ENCODE measurements at places on chromosomes 1 and 21.

GRCh38 chr1:61435226-61435625, 289.7 kb downstream of the TM2D1 start:
- DNase-seq: no peak

DNA sequence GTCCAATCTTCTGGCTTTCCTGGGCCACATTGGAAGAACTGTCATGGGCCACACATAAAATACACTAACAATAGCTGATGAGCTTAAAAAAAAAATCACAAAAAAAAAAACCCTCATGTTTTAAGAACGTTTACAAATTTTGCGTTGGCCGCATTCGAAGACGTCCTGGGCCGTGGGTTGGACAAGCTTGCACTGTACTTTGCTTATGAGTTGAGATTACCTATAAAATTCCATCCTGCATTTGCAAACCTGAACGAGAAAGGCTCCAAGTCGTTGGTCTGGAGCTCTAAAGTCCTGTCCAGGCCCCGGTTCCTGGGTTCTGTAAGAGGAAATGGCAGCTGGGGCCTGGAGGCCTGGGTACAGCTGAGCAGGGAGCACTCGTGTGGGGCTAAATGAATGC, 51.4 kb downstream of the KIAA1614 start:
- no peak for DNase-seq

DNA sequence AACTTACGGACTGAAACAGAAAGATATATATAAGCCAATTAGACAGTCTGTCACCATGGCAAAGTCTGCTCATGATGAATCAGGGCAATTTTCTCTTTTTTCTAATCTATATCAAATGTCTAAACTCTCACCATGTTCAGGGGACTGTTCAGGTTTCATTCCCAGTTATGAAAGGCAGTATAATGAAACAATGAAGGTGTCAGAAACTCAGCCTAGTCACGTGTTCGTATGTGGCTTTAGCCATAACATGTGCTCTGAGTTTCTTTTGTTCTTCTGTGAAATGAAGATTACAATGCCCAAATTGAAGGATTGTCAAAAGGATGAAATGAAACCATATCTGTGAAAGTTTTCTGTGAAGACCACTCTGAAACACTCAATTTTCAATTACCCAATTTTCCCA, 392.9 kb downstream of the DSCAM start:
- DNase-seq: no peak

DNA sequence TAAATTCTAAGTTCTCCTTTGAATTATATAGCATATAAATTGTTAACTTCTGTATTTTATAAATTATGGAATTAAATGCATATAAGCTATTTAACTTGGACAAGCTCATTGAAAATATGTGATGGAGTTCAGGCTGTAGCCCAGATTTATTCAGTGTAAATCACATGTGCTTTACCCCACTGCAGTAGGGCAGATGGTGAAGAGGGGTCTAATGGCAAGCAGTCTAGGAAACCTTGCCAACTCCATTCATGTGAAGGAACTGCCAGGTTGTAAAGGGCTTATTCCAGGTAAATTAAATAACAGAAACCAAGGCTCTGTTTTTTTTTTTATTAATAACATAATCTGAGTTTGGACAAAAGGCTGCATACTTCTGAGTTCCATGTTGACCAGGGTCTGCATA, 243.2 kb downstream of the NCAM2 start:
- no peak for DNase-seq

DNA sequence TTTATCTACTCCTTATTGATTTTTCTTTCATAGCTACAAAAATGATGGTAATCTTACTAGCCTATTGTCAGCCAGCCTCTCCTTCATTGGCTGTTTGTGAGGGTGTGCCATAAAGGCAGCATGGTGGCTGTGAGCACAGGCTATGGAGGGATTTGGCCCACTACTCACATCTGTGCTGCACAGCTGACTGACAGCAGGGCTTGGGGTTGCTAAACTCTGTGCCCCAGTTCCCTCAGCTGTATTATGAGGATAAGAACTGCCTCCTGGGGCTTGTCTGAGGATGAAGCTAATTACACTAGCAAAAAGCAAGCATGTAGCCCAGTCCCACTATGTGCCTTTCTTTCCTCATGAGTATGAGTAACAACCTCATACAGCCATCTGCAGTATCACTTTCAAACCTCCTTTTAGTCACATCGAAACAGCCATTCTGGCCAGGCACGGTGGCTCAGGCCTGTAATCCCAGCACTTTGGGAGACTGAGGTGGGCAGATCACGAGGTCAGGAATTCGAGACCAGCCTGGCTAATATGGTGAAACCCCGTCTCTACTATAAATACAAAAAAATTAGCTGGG, 66.2 kb downstream of the COQ8A start:
- DNase-seq: no peak

DNA sequence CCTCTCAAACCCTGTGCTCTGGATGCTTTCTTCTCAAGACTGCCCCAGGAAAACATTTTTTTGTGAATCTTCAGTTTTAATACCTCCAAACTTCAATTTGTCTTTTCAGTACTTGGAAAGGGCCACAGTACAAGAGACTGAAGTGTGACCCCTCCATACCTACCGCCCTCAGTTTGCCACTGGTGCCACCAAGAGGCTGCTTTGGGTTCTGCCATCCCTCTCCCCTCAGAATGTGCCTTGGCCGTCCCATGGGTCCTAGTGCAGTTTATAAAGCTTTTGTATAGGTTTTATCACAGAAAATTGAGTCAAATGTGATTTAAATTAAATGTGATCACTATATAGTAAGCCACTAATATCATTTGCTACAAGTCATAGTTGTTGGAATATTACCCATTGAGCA, 60.8 kb upstream of the PGD start:
- no peak for DNase-seq

DNA sequence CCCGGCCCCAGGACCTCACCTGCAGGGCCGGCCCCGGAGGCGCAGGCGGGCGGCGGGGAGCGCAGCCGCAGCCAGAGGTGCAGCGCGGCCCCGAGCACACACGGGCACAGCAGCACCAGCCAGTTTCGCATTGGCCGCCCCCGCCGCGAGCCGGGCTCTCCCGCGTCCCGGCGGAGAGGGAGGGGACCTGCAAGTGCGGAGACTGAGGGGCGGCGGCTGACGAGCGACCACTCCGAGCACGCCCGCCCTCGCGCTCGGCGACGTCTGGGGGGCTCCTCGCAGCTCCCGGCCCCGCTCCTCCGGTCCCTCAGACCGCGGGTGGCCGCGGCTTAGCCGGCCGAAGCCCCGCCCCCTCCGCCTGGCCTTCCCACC, at the start of gene B3GALNT2:
Gene B3GALNT2 (minus strand): TSS at position 331 of the 372 bp plus-strand sequence. CDS start 200 bp downstream, at position 131.
- no peak for DNase-seq

DNA sequence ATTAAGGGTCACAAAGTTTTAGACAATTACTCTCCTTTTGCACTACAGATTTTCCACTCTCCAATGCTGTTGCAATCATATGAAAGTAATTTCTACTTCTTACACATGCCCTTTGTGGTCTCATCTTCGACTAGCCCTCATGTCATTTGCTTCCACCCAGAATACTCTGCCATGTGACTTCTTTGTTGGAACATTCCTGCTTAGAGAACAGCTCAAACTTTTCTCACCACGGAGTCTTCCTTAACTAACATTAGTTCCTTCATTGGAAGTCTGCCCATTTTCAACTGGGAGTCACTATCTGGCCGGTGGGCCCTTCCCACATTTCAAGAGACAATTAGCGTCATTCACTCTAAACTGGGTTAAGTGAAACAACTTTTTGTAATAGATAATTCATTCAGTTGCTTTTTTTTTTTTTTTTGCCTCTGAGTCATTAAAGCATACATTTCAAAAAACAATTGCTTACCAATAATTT, 142.6 kb upstream of the PALMD start:
- no peak for DNase-seq
